ENCODE measurements at places on chromosomes 16 and 17.

- DNase-seq = no peak
Measured at GRCh38 chr16:85392756-85393673, 220.1 kb upstream of the GSE1 start.

DNA sequence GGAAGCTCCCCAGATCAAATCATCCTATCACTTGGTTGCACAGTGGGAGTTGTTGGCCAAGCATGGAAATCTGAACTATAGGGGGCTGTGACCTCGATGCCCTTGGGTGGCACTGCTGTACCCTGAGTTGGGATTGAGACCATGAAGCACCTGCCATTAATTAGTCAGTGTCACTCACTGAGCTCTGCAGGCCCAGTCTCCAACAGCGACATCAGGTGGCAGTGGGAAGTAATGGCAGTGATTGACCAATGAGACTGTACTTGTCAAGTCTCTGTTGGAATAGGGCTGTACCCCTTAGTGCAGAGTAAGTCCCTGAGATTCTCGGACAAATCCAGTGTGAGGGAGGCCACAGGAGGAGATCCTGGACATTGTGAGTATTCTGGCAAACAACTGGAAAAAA, 118.0 kb upstream of the RPL38 start:
- DNase-seq = no peak

GRCh38 chr16:69796285-69797118, 34.4 kb downstream of the WWP2 start:
- DNase-seq = no peak

DNA sequence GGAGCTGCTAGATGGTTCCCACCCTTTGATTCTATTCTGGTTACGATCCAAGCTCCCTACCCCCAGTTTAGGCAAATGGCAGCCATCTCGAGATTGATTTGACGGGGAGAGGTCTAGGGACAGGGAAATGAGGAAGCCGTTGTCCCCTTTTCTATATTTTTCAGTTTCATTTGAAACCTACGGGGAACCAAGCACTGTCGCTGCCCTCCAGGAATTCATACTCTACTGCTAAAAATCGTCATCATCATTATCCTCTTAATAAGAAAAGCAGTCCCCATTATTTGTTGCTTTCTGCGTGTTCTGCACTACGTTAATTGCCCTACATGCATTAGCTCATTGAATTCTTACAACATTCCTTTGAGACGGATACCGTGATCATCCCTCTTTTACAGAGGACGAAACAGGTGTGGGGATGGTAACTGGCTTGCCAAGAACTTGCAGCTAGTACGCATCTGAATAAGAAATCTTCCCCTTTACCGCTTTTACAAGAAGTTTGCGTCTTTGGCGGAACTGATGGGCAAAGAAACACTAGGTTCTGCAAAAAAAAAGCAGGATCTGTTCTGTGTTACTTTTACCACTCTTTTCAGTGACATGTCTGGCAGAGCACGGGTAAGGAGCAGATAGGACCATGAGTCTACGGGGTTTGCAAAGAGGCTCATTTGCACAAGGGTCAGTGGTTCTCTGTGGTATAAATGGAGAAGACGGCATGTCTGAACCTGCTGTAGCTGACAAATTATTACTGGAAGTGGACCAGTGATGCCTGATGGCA, 1.1 kb downstream of the CCP110 start:
- no peak for DNase-seq

GRCh38 chr16:23768581-23768980, 13.8 kb downstream of the CHP2 start:
- no peak for DNase-seq

GRCh38 chr17:78958641-78959127, 21.0 kb downstream of the LGALS3BP start:
- no peak for DNase-seq

- DNase-seq = no peak
Measured at GRCh38 chr17:79478051-79478461, 132.8 kb downstream of the RBFOX3 start.

Measured in cerebellar nuclear complex (tissue), 1 donor.